ENCODE measurements at places on chromosomes 6 and 20.

GRCh38 chr6:150846641-150847040 is 18.9 kb upstream of the MTHFD1L start:
- H3K36me3 ChIP-seq = no peaks in the 10 kb centered on the region
- H3K27me3 ChIP-seq = no peaks in the 10 kb centered on the region
- no peak overlapping the region for H3K27ac ChIP-seq
- DNase-seq = no peak

GRCh38 chr6:43628393-43629103 is 516 bp downstream of the GTPBP2 start:
- peaks cover 25% of the 10 kb centered on the region for H3K36me3 ChIP-seq
- peaks cover 32% of the 10 kb centered on the region for H3K4me1 ChIP-seq
- H3K4me3 ChIP-seq = peak overlapping the region; percentile 64
- H3K27me3 ChIP-seq = no peaks in the 10 kb centered on the region
- peak overlapping the region; percentile 74 for H3K27ac ChIP-seq
- DNase-seq = peak; percentile 30

DNA sequence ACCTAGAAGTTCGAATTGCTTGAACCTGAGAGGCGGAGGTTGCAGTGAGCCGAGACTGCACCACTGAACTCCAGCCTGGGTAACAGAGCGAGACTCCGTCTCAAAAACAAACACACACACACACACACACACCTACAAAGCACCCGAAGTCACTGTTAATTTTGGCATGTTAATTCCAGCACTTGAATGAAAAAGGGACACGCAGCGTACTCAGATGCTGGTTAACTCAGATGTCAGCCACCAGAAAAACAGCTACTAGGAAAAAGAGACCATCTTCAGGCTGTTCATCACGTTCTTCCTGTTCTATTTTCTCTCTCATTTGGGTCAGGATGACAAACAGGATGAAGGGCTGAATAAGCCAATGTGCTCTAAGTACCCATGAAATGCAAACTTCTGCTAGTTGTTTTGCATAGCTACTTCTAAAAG is 46.9 kb downstream of the BLOC1S5 start:
- no peaks in the 10 kb centered on the region for H3K36me3 ChIP-seq
- no peaks in the 10 kb centered on the region for H3K27me3 ChIP-seq
- DNase-seq = no peak
- H3K27ac ChIP-seq = no peak overlapping the region

- no peaks in the 10 kb centered on the region for H3K27me3 ChIP-seq
- H3K36me3 ChIP-seq = no peaks in the 10 kb centered on the region
- no peak for DNase-seq
- no peak overlapping the region for H3K27ac ChIP-seq
- H3K4me3 ChIP-seq = no peak overlapping the region
- no peaks in the 10 kb centered on the region for H3K4me1 ChIP-seq
Measured at GRCh38 chr6:97626671-97627441, 343.8 kb upstream of the MMS22L start.

DNA sequence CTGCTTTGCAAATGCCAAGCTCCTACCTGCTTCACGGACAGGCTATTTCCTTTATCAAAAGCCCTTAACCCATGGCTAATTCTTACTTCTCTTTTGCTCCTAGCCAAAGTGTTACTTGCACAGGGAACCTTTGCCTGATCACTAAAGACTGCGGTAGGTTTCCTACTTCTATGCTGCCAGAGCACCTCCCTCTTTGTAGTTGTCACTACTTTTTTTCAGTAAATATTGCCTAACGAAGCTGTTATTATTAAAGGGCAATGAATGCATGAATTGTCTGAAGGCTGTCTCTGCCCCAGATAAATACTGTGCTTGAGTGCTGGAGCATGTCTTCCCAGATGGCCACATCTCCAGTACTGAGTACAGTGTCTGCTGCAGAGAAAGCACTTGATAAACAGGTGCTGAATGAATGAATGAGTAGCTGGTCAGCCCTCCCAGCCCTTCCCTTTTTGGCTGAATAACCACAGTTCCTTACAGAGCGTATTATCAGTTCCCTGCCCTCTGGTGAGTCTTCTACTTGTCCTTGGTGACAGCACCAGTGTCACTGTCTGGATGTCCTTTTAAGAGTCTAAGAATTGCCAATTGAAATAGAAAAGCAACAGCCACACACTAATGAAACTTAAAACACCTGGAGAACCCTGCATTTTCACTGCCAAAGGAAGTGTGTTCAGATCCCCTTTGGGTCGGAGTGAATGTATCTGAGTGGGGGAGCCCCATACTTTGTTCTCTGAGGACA is 73.6 kb upstream of the TRAF3IP2 start:
- no peaks in the 10 kb centered on the region for H3K27me3 ChIP-seq
- no peak overlapping the region for H3K4me3 ChIP-seq
- DNase-seq = no peak
- H3K4me1 ChIP-seq = peaks cover 14% of the 10 kb centered on the region
- peaks cover 82% of the 10 kb centered on the region for H3K36me3 ChIP-seq

GRCh38 chr6:168232989-168233874 is 86.3 kb downstream of the DACT2 start:
- no peaks in the 10 kb centered on the region for H3K4me1 ChIP-seq
- H3K27me3 ChIP-seq = peaks cover 18% of the 10 kb centered on the region
- no peaks in the 10 kb centered on the region for H3K36me3 ChIP-seq
- no peak overlapping the region for H3K27ac ChIP-seq
- H3K4me3 ChIP-seq = no peak overlapping the region
- no peak for DNase-seq

DNA sequence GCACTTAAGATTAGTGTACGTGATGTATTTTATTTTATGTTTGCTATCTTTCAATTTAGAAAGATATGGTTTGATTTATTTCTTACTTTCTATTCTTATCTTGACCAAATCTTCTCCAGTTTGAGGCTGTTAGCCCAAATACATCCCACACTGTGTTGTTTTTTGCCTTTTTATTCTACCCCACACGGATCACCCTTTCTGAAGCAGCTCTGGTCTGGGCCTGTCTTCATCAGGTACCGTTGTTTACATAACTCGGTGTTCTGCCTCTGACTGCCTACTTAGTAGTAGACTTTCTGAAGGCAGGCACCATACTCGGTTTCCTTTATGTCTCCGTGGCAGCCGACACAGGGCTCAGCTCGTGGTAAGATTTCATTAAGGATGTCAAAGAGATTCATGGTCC is 95.0 kb downstream of the PHACTR1 start:
- H3K27me3 ChIP-seq = no peaks in the 10 kb centered on the region
- no peak overlapping the region for H3K4me3 ChIP-seq
- H3K4me1 ChIP-seq = no peaks in the 10 kb centered on the region
- no peak for DNase-seq

Measured in T-cell (primary cell).